HFF-Myc (cell line): ENCODE measurements at places on chromosomes 1 and 21.

DNA sequence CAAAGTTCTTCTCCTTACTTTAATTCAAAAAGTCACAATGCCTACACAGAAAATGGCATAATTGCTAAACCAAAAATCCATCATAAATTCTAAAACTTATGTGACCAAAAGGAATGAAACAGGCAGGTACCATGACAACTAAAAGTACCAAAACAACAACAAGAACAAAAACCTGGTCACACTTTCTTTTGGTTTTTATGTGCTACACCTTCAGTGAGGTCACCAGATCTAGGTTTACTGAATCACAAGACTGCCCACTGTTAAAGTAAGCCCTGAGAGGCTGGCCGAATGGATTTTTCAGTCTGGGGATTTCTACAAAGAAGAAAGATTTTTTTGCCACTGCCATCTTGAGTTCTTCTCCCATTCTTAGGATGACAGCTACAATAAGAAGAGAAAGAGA is 583.0 kb upstream of the PKN2 start:
- DNase-seq, result no peak

DNA sequence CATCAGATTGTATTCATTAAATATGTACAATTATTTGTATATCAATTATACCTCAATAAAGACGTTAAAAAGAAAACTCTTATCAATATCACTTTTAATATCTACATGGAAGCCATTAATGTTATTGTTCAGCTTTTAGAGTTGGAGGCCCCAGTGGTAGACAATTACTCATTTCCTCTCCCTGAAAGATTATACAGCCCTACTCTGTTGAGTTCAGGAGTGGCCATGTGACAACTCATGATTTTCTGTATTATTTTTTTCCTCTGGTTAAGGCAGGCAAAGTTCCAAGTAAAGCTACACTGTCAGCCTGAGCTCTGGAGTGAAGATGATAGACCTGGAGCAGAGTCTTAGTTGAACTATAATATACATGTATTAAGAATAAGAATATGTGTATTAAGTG is 247.9 kb upstream of the B3GALT2 start:
- DNase-seq, result no peak

DNA sequence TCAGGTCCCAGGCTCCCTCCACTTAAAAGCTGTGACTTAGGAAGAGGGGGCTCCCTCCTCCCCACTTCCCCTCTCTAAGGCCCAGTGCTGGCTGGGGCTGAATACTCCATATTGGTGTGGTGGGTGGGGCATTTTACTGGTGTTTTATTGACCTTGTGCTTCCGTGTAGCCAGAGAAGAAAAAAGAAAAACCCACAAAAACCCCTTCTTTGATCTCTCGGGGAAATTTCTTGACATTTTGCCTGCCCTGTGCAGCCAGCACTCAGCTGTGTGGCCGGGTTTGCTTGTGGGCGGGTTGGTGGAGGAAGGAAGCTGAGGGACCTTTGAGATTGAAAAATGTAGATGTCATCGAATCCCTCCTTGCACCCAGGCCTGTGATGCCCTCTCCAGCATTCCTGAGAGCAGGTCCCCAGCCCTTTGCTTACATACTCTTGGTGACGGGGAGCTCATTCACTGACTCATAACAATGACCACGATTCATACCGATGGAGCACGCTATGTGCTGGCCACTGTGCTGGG is 24.8 kb downstream of the TNFRSF8 start:
- DNase-seq, result no peak

DNA sequence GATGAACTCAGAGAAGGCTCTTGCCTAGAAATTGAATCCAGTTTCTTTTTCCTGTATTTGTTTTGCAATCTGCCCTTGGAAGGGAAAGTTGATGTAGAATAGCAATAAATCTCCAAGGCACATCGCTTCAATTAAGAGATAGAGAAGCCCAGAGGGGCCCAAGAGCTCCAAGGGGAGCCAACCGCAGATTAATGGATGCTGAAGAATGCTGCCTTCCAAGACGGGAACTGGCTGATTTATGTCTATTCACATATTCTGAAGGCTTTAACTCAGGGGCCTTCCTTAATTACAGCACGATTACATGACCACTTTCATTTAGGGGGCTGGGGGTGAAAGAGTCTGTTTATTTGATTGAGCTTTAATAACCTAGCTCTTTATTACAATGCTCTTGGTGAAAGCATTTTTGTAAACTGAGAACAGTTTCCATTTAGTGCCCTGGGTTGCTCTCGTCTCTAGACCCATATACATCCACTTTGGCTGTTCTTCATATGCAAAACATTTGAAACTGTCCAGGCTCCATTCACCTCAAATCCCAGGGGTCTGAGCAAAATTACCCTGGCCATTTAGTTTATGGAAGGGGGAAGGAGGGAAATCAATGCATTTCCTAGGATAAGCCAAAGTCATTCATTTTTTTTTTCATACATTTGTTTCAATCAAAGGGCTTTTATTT is 87.4 kb upstream of the CLDN14 start:
- no peak for DNase-seq

DNA sequence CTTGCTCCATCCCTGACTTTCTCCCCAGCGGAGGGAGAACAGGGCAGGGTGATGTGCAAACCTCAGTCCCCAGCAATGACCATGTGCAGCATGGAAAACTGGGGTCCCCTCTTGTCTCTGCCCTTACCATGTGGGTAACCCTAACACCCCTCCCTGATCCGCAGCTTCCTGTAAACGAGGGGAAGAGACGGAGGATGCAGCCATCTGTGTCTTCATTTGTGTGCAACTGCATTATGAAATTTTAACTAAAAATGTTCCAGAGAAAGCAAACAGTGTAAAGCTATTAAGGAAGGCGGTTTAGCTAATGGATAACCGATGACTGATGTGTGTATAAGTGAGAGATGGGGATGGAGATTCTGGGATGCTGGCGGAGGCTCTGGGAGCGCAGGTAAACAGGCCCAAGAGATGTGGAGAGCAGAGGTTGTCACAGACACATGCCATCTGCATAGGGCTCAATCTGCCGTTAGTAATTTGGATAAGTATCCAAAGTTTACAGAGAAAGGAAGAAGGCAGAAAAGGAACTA is 206.6 kb downstream of the DSCAM start:
- no peak for DNase-seq

DNA sequence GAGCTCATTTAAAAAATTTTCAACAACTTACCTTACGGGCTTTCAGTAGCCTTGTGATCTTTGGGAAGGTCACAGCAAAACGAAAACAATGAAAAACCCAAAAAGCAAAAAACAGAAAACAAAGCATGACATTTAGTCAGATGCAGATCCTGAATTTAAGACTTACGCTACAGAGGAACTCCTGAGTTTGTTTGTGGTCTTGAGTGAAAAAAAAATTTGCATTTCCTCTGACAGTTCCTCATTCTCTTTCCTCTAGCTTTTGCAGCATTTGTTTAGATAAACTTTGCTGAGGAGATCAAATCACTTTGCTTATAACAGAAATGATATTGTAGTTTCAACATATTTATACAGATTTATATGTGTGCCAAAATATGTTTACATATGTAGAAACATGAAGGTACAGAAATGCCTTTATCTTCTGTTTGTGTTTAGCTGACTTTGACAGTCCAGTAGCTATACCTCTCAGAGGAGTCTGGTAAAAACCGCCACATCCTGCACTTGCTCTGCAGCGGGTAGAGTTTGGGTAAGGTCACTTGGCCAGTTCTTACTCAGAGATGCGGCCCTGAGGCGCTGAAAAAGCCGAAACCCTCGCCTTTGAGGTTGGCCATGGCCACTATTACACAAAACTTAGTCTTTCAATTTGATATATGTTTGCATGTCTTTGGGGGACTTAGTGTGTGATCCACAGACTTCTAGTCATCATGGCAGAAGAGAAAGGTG is 142.5 kb downstream of the TNR start:
- no peak for DNase-seq

GRCh38 chr1:61204528-61204927 is 122.2 kb downstream of the NFIA start:
- no peak for DNase-seq

DNA sequence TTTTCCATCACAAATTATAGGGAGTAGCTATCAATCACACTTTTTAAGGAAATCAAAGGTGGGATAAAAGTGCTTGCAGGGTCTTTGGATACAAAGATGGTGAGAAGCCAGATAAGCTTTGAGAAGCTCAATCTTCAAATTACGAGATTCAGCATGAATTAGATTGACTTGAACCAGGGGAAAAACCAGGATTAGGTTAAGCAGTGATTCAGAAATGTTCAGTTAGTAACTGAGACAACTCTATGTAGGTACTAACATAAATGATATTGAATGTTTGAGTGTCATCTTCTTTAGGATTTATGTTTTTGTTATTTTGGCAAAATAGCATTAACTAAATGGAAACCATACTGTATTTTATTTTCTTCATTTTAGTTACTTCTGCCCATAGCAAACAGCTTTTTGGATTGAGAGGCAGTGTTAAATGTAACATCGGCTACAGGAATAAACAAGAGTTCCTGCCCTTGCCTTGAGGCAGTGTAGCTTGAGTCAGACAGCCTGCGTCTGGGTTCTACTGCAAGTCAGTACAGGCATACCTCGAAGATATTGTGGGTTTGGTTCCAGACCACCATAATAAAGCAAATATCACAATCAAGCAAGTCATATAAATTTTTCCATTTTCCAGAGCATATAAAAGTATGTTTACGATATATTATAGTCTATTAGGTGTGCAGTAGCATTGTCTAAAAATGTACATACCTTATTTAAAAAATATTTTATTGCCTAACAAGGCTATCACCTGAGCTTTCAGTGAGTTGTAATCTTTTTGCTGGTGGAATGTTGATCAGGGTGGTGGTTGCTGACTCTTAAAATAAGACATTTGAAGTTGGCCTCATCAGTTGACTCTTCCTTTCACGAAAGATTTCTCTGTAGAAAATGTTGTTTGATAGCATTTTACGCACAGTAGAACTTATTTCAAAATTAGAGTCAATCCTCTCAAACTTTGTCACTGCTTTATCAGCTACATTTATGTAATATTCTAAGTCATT is 36.9 kb upstream of the BACH1 start:
- no peak for DNase-seq

DNA sequence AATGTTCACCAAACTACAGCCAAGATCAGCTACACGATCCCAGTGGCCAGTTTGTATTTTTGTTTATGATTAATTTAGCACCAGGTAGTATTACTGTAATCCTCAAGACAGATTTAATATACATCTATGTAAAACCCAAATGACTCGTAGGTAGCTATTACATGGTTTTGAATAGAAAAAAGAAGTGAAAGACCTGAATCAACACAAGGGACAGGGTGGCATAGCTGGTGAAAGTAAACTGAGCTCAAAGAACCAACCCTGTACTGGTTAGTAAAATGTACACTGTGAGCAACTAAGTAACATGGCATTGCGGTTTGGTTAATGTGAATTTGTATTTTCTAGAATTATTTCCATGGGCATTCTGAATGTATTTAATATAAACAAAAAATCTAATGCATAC is 8.8 kb downstream of the GPATCH2 start:
- no peak for DNase-seq

GRCh38 chr1:23341931-23342692 is 2.0 kb downstream of the HNRNPR start:
- no peak for DNase-seq

DNA sequence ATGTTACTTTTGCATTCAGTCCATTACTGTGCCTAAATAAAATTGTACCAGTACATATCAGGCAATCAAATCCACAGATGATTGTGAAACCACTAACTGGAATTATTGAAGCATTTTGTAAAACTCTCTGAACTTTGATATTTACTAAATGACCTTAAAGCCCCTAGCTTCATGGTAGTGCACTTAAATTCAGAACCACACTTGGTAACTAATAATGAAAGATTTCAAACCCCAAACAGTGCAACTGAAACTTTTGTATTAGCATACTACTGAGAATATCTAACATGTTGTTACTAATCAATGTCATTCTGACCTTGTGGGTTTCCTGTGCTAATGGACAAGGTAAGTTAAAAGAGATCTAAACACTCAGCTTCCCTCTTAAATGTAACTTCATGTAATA is at the start of gene CFHR3:
TSS of gene CFHR3 (plus strand) at position 238 of the 400 bp plus-strand sequence. CDS start at position 285, 47 bp downstream.
- no peak for DNase-seq

DNA sequence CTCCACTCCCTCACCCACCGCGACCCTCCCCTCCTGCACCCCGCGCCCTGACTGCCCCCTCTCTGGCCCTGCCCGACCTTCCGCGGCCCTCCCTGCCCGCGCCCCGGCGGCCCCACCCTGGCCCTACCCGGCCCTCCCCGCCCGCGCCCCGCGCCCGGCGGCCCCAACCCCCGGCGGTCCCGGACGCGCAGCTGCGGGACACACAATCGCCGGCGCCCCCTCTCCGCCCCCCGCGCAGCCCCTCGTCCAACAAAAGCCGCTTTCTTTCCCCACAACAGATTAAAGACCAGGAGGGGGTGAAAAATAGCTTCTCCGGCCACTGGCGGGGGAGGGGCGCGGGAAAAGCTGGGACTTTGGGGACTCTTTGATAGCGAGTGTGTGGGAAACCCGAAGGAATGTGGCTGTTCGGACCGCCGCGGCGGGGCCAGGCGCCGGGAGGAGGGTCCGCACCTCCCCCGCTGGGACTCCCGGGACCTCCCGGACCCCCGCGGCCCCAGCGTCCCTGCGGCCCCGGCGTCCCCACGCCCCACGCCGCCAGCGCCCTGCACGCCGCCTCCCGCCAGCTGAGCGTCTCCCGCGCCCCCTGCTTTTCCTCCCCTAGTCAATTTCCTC is 8.8 kb upstream of the ID3 start:
- no peak for DNase-seq

- no peak for DNase-seq
Observed at GRCh38 chr1:86739648-86740509, 35.5 kb downstream of the SH3GLB1 start.

GRCh38 chr1:79472067-79472656 is 465.6 kb upstream of the ADGRL4 start:
- DNase-seq, result no peak

DNA sequence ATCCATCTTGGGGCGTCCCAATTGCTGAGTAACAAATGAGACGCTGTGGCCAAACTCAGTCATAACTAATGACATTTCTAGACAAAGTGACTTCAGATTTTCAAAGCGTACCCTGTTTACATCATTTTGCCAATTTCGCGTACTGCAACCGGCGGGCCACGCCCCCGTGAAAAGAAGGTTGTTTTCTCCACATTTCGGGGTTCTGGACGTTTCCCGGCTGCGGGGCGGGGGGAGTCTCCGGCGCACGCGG is 282 bp upstream of the SOD1 start:
- no peak for DNase-seq

DNA sequence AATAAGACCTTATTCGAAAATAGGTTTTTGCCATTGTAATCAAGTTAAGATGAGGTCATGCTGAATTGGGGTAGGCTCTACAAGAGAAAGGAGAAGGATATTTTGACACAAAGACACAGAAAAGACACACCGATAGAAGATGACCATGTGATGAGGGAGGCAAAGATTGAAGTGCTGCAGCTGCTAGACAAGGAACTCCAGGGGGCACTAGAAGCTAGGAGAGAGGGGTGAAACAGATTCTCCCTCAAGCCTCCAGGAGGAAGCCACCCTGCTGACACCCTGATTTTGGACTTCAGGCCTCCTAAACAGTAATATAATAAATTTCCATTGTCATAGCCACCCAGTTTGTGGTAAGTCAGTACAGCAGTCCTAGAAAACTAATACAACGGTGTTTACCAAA is 506.8 kb upstream of the CAMK1G start:
- no peak for DNase-seq

- no peak for DNase-seq
Observed at GRCh38 chr1:3886106-3886670, 13.9 kb downstream of the C1orf174 start.
